ENCODE measurements at places on chromosomes 16 and 17. TPM values are rescaled to one million over a fixed set of nuclear protein-coding genes. Genes with fewer than 3 reads are reported as not detected.

Gene ST6GALNAC2
- not detected for total RNA-seq

Gene TMEM100
- total RNA-seq, result 3.3 TPM

Gene FGF11
- total RNA-seq, result 5.3 TPM

Gene GAS2L2
- total RNA-seq, result under 0.01 TPM

Gene CCL16
- total RNA-seq, result not detected

Gene POLR3K
- total RNA-seq, result 4.9 TPM

Gene EVPLL
- not detected for total RNA-seq

Gene CLEC19A
- total RNA-seq, result under 0.01 TPM

Gene CCL14
- total RNA-seq, result not detected

Gene ZG16
- total RNA-seq, result not detected

Gene CAMKK1
- total RNA-seq, result 9.0 TPM

Measured in frontal cortex (tissue), 4 donors.